ENCODE measurements at places on chromosomes 6 and 20.

- no peak for DNase-seq
Measured at GRCh38 chr20:1299522-1299921, 29.4 kb downstream of the SDCBP2 start.

- DNase-seq = no peak
Measured at GRCh38 chr6:11218538-11219399, 13.7 kb downstream of the NEDD9 start.

DNA sequence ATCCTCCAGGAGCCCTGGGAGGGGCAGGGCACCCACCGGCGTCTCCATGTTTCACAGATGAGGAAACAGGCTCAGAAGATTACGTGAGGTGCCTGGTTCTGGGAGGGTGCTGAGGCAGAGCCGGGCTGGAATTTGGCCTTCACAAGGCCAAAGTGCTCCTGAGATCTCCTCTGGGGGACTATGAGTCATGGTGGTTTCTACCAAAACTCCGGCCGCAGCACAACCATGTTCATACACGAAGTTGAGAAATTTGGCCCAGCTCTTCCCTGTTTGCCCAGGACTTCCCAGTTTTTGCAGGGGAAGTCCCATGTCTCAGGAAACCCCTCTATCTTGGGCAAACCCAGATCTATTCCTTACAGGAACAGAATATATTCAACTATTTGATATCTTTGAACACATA is 172.9 kb upstream of the CDYL start:
- no peak for DNase-seq

DNA sequence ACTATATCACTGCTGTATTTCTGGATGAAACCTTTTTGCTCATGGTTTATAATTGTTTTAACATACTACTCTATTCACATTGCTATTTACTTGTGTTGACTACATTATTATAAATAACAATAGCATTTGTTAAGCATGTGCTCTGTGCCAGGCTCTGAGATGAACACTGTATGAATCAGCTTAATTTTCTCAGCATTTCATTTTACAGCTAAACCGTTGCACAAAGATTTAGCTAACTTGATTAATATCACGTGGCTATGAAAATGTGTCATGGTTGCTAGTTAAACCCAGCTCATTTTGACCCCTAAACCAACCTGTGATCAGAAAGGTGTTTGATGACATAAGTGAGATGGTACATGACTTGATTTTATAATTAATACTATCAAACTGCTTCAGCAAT is 77.5 kb downstream of the NCOA7 start:
- DNase-seq = no peak

DNA sequence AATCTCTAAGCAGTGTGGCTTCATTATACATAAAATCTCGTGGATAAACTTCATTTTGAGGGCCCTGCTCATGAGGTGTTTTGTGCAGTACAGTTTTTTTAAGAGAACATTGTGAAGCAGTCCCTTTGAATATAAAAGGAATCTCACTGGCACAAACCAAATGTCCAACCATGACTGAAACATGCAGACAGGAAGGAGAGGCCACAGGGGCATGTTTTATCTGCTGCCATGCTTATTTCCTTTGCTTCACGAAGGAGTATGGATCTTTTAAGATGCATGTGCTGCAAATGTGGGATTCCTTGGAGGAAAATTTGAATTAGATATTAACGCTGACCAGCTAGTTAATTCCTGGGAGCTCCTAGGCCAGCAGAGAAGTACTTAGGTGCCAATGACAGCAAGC is 192.3 kb downstream of the DST start:
- no peak for DNase-seq

DNA sequence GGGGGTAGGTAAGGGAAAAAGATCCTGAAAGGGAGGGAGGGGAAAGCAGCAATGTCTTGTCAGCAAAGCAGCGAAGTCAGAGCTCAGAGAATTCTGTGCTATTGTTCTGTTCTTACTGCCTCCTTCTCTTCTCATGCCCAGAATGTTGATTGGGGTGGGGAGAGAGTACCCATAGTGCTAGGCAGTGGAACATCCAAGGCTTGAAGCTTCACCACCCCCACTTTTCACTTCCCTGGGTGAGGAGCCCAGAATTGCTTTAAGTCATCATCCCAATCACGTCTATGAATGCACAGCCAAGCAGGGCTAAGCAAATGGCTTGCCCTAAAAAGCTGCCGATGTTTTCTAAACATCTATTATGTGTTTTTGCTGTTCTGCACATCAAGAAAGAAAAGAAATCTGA is 16.5 kb downstream of the REPS1 start:
- DNase-seq = no peak

GRCh38 chr6:21157186-21157929 is 436.2 kb upstream of the SOX4 start:
- DNase-seq = no peak

- DNase-seq = no peak
Measured at GRCh38 chr6:100153636-100154275, 159.7 kb upstream of the MCHR2 start.

DNA sequence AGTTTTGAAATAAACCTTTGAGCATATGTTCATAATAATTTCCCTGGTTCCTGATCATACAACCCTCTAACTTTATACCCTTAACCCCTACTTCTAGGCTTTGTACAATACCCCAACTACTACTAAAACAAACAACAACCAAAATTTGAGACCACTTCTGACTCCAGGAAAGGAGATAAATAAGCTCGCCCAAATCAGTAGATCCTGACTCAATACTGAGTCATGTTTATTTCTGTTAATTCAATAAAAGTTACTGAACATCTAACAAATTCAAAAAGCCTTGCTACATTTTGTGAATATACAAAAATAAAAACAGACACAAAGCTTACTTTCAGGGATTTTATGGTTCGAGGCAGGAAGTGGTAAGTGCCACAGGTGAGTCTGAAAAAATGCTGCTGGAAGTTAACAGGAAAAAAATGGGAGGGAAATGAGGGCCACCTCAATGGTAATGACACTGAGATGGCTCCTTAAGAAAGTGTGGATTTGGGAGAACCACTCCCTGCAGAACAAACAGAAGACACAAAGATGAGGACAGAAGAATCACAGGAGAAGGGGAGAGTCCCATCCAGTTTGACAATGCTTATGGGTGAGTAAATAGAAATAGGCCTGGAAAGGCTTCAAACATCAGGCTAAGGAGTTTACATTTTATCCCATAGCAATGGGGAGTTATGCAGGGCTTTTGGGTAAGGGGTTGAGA is 63.4 kb downstream of the DST start:
- no peak for DNase-seq

DNA sequence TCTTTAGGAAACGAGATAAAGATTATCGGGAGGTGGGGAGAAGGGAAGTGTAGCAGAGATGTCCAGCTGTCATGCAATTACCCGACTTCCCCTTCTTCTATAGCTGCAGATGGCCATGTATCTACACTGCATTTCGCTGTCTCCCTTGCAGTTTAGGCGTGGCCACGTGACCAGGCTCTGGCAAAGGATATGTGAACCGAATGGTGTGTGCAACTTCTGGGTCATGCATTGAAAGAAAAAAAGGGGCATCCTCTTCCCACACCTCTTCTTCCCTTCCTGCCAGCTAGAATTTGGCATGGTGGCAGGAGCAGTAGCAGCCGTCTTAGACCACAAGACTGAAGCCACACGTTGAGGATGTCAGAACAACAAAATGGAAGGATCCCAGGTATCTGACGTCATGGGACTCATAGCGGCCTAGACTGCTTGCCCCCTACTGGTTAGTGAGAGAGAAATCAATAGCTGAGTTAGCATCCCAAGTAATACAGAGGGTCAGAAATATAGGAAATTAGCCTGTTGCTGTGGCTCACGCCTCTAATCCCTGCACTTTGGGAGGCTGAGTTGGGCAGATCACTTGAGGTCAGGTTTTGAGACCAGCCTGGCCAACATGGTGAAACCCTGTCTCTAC is 32.8 kb downstream of the TCF15 start:
- DNase-seq = no peak

- no peak for DNase-seq
Measured at GRCh38 chr6:136736281-136736960, 55.9 kb downstream of the MAP3K5 start.

DNA sequence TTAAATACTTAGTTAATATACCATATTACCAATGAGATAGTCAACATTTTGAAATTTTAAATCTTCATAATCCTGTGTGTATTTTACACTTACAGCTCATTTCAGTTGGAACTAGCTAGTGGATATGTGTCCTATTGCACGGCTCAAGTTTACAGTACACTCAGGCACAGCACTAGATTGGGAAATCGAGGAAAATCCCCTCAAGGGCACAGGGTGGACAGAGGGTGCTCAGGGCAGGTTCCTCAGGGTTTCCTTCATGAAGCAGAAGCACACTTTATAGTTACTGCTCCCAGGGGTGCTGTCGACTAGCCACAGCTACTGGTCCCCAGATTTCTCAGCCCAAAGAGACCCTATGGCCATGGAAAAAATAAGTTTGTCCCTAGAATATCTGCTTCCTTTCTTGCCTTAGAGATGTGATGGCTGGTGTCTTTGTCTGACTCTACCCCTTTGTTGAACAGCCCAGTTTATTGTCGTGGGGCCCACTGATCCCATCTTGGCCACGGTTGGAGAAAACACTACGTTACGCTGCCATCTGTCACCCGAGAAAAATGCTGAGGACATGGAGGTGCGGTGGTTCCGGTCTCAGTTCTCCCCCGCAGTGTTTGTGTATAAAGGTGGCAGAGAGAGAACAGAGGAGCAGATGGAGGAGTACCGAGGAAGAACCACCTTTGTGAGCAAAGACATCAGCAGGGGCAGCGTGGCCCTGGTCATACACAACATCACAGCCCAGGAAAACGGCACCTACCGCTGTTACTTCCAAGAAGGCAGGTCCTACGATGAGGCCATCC is 1.5 kb downstream of the BTN2A1 start:
- DNase-seq = no peak

- no peak for DNase-seq
Measured at GRCh38 chr20:51636123-51636522, 93.6 kb upstream of the NFATC2 start.

DNA sequence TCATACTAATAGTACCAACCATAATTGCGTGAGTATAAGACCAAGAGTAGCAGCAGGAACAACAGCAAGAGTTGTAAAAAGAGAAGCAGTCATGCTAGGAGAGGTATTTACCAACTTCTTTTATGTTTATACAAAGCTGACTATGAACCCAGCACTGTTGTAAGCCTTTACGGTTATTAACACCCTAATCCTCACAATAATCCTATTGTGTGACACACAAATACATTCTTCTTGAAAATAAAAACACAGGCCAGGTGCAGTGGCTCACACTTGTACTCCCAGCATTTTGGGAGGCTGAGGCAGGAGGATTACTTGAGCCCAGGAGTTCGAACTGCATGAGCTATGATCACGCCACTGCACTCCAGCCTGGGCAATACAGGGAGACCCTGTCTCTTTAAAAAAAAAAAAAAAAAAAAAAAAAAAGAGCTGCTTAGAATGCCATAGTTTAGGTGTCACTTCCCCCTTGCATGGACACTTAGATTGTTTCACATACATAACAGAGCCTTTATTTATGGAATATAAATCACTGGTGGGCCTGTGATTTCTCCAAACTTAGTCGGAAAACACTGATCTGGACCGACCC is 20.2 kb downstream of the HCK start:
- DNase-seq = no peak

- DNase-seq = no peak
Measured at GRCh38 chr6:28401172-28401571, 1.6 kb upstream of the ZSCAN12 start.

DNA sequence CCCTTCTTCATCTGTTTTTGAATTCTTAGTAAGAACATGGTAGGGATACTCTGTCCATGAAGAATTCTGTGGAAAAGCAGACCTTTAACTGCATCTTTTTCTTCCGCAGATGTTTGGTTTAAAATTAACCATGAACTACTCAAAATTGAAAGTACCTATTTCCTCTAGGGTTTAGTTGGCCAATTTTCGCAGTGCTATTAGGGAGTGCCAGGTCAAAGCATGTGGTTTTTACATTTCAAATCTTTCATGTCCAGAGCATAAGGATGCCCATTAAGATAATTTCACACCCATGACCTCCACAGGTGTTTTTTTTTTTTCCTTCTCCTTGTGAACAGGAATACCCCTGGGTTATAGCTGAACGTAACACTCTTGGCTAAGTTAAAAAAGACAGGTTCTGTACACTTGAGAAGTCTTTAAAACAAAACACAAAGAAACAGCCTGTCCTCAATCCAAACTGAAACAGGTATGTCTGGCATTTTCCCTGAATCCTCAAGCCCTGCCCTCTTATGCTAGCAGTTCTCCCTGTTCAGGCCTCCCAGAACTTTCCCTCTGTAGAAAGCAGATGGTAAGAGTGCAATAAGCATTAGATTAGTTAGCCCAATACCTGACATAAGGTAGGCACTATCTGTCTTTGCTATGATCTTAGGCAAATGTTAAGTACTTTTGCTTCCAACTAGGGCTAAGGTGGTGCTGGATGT is 67.1 kb downstream of the ELOVL5 start:
- DNase-seq = no peak

DNA sequence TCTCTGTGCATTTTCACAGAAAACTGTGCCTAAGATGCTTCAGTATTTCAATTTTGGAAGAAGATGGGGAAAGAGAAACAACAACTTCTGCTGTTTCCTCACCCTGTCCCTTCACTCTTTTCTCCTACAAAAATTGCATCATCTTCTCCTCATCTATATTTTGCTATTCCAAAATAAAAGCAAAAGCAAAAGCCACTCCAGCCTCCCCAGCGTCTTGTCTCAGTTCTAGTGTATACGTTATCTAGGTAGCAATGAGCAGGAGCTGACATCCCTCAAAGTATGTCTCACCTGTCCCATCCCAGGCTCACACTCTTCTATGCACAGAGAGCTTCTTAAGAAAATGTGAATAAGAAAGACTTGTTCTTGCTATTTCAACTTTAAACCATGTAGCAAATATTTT is 163.8 kb upstream of the TAB2 start:
- no peak for DNase-seq

- DNase-seq = no peak
Measured at GRCh38 chr20:57792386-57793080, 82.7 kb upstream of the PMEPA1 start.

Measured in effector CD4-positive, alpha-beta T cell (primary cell).